ENCODE measurements at places on chromosomes 4 and X.

- DNase-seq: no peak
Observed at GRCh38 chrX:30217465-30217864, 2.1 kb downstream of the MAGEB2 start.

- DNase-seq: no peak
Observed at GRCh38 chr4:156971676-156972378, at the start of gene PDGFC. PDGFC (minus strand) TSS chr4:156971799; CDS start chr4:156970903, 896 bp downstream.

DNA sequence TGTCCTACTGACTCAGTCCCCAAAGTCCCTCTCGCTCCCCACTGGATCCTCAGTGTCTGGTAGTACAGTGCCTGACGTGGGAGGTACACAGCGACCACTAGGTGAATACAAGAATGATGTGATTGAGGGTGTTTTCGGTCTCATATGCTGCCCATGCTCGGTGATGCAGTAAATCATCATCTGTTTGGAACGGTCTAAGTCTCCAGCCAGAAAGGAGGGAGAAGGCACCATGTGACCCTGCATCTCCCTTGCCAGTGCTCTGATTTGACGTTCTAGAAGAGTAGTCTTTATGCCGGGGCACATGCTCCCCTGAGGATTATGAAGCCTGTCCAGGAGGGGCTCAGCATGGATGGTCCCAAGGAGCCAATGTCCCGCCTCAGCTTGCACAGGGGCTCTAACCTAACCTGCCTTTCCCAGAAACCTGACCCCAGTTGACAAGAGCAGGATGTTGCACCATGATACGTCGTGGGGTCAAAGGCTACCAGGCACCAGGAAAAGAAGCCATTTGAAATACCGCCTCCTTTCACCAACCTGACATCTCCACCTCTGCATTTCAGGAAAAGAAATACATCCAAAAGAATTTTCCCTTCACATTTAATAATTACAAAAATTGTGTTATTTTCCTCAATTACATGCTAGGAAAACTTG lies 13.8 kb upstream of the PLXNB3 start:
- no peak for DNase-seq

DNA sequence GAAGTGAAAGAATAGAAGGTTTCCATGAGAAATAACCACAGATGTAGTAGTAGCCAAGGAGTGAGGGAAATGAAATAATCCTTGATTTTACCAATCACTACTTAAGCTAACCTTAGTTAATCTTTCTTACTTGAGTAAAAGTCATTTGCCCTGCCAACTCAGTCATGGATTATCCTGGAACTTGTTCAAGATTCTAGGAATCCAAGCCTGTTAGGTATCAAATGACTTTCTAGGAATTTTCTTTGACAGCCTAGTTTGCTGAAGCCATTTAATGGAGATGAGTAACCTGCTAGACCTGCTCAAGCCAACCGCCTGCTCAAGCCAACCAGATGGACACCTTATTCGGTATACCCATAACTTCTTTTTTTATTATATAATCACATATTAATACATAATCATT lies 180.5 kb downstream of the KLHL13 start:
- DNase-seq: no peak

DNA sequence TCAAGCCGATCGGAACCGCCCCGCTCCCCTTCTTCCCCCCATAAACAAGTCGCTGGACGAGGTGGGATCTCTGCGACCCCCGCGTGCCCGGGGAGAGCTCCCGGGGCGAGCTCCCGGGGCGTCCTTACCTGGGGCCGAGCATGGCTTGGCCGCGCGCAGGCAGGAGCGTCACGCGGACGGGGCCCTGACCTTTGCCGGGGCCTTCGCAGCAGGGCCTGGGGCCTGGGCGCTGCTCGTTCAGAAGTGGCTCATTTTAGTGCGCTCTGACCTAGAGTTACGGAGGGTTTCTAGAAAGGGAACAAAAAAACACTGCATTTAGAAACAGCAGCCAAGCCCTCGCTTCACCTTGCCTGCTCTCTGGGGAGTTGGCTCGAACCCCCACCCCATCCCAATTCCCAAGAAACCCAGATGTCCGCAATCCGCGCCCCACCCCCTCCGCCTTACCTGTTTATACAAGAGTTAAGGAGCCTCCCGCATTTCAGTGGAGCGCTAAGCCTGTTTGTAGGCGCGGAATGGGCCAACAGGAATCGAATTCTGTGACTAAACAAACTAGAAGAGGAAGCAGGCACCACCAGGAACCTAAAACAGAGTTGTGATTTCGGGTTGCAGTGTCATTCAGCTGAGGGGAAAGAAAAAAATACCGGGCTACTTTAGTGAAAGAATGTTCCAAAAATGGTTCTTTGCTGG lies 814 bp upstream of the RBM47 start:
- no peak for DNase-seq

DNA sequence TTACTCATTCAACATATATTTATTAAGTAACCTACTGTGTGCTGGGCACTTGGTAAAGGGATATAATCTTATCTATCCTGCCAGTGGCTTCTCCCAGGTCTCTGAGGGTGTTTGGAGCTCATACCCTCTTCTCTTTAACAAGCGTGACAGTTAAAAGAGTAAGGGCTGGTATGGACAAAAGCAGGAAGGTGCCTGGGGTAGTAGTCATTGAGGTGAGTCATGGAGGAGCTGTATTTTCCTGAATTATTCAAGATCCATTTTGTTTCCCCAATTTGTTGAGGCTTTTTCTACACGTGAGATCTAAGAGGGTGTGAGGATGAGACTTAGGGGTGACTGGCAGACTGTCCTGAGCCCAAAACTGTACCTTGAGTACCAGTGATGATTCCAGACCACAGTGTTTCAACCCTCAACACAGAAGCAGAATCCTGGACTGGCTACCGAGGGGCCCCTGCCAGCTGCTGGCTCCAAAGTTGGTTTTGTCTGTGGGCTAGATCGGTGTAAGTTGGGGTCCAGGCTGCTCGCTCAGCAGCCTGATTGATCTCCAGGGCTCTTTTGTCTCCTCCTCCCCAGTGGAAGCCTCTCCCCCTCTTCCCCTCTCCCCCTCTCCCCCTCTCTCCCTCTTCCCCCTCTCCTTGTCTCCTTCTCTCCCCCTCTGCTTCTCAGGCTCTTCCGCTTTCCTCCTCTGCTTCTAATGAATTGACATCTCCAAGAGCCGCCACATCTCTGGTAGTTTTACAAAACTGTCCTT lies at the start of gene DRP2:
TSS of gene DRP2 (plus strand) at position 671 of the 748 bp plus-strand sequence. CDS start 11,862 bp downstream, outside the sequence.
- no peak for DNase-seq

- DNase-seq: no peak
Observed at GRCh38 chrX:109926743-109927662, 75.9 kb upstream of the TMEM164 start.

DNA sequence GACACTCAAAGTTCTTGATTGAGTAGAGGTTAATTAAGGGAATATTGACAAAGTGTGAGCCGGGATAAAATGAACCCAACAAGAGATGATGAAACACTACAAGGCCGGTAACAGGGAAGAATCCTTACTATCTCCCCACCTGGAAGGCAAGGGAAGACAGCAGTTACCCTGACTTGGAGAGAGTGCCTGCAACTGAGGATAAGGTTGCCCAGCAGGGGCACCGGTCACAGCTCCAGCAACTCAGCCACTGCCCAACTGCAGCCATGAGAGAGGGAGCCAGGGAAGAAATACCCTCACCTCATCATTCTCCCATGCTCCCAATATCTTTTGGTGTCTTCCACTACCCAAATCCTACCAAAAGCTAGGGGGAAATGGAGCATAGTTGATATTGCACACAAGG lies 212.7 kb downstream of the KCTD8 start:
- no peak for DNase-seq

GRCh38 chrX:85988353-85988752 lies 59.0 kb downstream of the CHM start:
- DNase-seq: no peak

DNA sequence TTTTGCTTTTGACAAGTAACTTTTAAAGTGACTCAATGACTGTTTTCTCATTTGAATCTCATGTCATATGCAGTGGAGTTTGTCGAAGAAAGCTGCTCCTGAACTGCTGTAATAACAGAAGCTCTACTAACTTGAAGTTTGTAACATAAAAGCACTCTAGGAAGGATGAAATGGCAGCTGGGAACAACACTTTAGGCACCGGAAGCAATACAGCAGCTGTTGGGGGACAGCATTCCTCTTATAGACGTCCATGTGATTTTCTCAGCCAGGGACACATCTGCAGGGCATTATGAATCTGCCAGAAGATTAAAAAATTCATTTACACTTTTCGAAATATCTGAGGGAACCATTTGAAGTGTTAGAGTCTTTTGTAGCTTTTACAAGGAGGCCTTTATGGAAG lies 1035.8 kb downstream of the ADGRL3 start:
- no peak for DNase-seq

DNA sequence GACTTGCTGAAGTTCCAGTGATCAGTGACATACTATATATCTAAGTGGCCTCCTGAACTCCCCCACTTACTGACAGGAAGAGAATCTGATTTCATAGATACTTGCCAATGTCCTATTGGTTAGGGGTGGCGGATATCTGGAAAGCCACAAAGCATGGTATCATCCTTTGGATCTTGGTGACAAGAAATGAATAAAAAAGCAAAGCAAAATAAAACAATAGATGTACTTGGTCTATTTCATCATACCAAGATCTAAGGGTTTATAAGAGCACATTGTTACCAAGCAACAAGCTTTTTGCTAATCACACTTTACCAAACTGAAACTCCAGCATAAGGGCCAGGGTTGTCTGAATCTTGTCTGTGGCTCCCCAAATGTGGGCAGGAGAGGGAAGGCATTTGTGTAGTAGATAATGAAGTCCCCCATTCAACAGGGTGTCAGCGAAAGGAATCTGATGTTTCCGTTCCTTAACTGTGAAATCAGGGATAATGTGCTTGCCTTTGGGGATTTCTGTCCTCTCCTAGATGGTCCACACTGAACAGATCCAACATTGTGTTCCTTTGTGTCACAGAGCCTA lies 125.0 kb upstream of the SMIM10 start:
- DNase-seq: no peak

GRCh38 chr4:74754218-74754617 lies 40.1 kb downstream of the BTC start:
- no peak for DNase-seq

- DNase-seq: no peak
Observed at GRCh38 chr4:87811977-87812376, 12.6 kb downstream of the IBSP start.

GRCh38 chrX:108053218-108053617 lies 8.4 kb downstream of the VSIG1 start:
- DNase-seq: no peak

GRCh38 chrX:39670281-39670680 lies 427.5 kb downstream of the BCOR start:
- DNase-seq: no peak

- DNase-seq: no peak
Observed at GRCh38 chr4:25523405-25523804, 132.2 kb upstream of the SLC34A2 start.

GRCh38 chr4:144176476-144176875 lies 36.0 kb upstream of the GYPA start:
- no peak for DNase-seq

- no peak for DNase-seq
Observed at GRCh38 chrX:147174591-147174990, 360.0 kb upstream of the CXorf51A start.

- DNase-seq: no peak
Observed at GRCh38 chr4:122583906-122584305, 37.0 kb downstream of the IL21 start.

DNA sequence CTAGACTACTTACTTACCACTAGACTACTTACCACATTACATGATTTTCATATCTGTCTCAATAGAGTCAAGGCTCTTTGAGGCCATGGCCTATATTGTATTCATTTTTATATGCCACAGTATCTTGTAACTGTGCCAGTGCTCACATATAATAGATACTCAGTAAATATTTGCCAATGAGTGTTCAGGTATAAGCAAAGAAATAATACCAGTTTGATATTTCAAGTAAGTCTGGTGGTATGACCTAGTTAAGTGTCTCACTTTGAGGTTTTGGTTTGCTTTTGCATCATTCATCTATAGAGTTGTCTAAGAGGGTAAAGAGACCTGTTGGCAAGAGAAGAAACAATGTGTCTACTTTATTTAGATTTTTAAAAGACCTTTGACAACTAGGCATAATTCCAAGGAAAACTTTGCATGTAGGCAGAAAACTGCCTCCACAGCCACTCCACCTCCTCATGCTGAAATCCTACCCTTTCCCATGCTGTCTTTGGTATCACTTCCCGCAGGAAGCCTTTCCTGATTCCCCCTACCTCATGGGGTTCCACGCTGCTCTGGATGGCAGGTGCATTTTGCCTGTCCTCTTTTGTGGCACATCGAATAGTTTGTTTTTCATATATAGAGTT lies 91.3 kb upstream of the KLHL13 start:
- no peak for DNase-seq

DNA sequence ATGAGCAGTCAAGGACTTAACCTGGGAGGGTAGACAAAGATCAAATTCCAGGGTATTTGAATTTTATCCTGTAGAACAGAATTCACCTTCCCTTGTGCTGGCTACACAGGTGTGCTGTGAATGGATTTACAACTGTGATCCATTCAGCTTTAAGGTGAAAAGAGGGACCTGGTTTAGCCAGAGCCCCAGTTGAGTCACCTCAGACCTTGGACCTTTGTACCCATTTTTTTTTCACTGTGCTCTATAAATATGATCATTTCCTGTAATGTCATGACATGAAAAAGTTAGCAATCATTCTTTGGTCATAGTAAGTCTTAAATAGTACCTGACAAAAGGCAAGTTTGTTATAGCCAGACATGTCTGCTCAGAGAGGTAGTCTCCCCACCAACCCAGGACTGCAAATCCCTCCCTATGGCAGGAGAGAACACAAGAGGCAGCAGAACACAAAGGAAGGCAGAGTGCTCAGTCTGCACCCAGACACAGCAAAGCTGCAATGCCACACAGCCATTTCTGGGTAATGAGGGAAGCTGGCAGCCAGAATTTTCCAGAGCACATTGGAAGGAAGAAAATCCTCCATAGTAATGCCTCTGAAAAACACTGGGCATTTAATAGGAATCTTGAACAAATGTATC lies 77.9 kb downstream of the CXXC4 start:
- no peak for DNase-seq

DNA sequence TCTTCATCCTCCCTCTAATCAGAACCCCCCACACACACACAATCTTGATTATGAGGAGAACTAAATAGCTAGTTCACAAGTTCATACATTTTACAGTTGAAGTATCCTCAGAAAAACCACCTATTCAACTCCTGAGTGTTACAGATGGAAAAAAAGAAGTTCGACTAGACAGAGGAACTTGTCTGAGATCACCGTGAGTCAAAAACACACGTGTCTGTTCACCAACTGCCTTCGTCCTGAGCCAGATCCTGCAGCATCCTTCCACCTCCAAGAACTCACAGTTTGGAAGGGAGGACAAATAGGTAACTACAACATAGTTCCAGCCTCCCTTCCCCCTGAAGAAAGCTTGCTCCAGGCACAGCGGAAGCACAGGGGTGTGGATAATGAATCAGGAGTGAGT lies 19.0 kb upstream of the IRAK1 start:
- no peak for DNase-seq

Measured in effector memory CD8-positive, alpha-beta T cell (primary cell).